Stimulated activated CD4-positive, alpha-beta T cell treated with anti-CD3 and anti-CD28 coated beads, Interleukin-1b, Interleukin-23, amount 100 ng/mL, for 1 hour (primary cell): ENCODE measurements at places on chromosomes 2 and 18.

GRCh38 chr2:158049129-158049855 lies 52.4 kb upstream of the UPP2 start:
- DNase-seq, result no peak

DNA sequence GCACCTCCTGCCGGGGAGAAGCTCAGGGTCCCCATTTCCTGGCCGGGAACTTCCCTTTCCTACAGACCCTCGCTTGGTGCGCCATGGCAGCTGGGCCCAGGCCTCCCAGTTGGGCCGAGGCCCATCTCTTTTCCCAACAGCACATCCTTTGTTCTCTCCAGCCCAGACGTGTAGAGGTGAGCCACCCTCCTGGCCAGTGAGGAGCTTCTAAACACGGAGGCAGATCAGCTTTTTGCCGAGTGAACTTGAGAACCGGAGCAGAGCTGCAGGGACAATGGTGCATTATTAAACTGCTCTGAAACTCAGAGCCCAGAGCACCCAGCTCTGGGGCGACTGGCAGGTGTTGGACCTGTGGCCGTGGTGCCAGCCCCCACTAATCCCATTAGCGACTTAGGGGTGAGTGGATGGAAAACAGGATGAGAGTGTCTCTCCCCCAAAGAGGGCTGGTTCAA lies 25.4 kb downstream of the SH3BP4 start:
- no peak for DNase-seq

GRCh38 chr2:47569658-47570475 lies 166.9 kb downstream of the MSH2 start:
- no peak for DNase-seq

GRCh38 chr2:144671695-144672455 lies 152.0 kb upstream of the ZEB2 start:
- DNase-seq, result no peak

DNA sequence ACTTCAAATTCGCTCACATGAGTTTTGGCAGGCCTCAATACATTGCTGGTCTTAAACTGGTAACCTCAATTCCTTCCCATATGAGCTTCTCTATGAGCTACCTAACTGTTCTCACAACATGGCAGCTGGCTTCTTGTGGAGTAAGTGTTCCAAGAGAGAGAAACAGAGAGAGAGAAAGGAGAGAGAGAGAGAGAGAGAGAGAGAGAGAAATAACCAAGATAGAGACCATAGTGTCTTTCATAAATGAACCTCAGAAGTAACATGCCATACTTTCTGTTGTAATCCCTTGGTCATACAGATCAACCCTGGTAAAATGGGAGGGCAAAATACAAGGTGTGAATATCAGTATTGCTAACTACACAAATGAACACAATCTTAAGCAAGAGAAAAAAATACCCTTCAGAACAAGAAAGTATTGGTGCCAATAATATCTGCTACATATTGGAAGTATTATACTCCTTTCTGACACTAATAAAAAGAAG lies 33.2 kb upstream of the UBE2E3 start:
- no peak for DNase-seq

GRCh38 chr2:36416370-36417165 lies 61.0 kb downstream of the CRIM1 start:
- DNase-seq, result no peak

DNA sequence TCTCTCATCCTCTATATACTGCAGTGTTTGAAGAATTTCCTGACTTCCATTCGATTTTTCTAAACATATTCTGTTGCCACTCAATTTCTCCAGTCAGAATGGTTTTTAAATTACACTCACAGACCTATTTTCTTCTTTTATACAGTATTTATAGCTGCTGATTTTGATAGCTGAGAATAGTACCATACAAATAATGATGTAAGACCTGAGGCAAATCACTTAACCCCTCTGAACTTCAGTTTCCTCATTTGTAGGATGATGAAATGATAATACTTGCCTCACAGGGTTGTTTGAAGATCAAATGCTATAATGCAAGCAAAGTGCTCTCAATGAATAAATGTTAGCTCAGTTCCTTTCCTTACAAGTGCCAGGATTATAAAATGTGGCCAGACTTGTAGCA lies 241.8 kb downstream of the CPS1 start:
- DNase-seq, result no peak

DNA sequence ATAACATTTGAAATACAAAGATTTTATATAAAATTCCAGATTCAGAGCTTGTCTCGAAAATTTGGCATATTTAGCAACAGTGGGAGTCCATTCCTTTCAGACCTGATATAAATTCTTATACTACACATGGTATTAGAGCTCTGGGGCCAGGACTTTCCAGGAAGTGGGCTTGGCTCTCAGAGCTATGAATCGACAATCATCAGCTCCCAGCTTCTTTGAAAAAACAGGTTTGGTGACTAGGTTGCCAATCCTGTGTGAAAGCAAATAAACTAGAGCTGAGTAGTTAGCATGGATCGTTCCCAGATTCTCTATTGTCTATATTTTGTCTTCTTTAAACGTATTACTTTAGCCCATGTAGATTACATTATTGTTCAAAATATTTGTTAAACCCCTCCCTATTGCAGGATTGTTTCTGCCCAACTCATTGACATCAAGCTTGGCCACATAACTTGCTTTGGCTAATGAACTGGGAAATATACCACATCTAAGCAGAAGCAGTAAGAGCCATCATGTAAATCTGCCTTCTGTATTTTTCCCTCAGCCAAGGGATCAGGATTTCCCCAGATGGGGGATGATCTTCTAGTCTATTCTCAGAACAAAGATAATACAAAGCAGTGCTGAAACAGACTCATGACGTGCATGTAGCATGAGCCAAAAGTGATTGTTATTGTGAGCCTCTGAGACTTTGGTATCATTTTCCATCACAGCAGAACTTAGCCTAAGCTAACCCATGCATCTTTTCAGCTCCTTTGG lies 105.4 kb downstream of the KCNH7 start:
- no peak for DNase-seq

DNA sequence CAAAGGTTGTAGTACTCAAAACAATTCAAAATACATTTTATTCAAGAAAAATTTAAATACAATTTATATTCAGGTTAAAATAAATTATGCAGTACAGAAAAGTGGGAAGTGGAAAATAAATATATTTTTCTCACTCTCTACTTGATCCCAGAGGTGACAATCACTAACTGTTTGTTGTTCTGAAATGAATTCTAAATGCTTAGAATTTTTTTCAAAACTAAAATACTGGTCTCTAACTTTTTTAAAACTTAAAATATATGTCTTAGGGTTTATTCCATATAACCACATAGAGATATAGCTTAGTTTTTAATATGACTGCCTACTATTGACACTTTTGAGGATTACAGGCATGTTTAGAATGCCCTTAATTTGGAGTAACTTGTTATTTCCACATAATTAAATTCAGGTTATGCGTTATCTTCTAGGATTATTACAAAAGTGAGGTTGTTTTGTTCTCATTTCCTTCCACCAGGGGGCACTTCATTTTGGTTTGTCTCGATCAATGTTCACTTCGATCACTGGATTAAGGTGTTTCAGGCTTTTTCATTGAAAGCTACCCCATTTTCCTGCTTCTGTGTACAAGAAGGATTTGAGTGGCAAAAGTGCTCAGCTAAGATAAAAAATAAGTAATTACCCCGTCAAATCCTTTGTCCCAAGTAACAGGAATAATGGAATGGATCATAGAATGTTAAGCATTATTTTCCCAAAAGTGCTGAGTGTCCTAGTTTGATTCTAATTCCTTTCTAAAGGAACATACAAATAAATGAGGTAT lies 27.1 kb upstream of the TFPI start:
- DNase-seq, result no peak

DNA sequence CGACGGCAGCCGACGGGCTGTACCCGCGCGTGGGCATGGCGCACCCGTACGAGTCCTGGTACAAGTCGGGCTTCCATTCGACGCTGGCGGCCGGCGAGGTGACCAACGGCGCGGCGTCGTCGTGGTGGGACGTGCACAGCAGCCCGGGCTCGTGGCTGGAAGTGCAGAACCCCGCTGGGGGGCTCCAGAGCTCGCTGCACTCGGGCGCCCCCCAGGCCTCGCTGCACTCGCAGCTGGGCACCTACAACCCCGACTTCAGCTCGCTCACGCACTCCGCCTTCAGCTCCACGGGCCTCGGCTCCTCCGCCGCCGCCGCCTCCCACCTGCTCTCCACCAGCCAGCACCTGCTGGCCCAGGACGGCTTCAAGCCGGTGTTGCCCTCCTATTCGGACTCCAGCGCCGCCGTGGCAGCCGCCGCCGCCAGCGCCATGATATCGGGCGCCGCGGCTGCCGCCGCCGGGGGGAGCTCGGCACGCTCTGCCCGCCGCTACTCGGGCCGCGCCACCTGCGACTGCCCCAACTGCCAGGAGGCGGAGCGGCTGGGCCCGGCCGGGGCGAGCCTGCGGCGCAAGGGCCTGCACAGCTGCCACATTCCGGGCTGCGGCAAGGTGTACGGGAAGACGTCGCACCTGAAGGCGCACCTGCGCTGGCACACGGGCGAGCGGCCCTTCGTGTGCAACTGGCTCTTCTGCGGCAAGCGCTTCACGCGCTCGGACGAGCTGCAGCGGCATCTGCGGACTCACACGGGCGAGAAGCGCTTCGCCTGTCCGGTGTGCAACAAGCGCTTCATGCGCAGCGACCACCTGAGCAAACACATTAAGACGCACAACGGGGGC lies 2.0 kb downstream of the SP9 start:
- no peak for DNase-seq

- DNase-seq, result no peak
Measured at GRCh38 chr18:76528477-76529432, 33.7 kb upstream of the ZNF516 start.

- no peak for DNase-seq
Measured at GRCh38 chr18:49784427-49785185, 28.7 kb downstream of the ACAA2 start.

- no peak for DNase-seq
Measured at GRCh38 chr2:33126552-33126951, 179.8 kb downstream of the LTBP1 start.

DNA sequence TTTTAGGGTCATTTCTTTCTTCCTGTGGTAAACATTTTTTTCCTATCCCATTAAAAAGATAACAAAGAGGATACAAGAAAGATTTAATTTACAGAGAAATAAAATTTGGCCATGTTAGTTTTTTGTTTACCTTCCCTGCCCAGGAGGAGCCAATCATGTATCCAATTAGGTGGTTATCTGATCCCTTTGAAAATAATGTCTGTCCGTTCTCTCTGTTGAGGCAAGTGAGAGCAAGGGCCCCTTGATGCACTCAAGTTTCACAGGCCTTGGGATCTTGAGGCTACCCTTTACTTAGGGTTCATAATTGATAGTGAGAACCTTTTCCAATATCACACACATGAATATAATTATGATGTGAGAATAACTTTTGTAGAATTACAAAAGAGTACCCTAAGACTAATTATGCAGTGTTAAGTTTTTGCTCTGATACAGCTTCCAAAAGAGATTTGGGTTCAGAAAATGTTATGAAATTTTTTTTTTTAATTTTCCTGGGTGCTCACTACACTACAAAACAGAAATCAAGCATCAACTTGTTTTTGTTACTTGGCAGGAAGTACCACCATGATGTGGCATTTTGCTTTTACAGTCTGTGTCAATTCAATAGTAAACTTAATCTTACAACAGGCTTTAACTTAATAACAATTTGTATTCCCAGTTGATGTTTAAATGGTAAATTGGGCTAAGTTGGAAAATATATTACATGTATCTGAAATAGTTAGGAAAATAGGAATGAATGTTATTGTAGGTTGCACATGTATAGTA lies 42.0 kb downstream of the AFTPH start:
- no peak for DNase-seq

DNA sequence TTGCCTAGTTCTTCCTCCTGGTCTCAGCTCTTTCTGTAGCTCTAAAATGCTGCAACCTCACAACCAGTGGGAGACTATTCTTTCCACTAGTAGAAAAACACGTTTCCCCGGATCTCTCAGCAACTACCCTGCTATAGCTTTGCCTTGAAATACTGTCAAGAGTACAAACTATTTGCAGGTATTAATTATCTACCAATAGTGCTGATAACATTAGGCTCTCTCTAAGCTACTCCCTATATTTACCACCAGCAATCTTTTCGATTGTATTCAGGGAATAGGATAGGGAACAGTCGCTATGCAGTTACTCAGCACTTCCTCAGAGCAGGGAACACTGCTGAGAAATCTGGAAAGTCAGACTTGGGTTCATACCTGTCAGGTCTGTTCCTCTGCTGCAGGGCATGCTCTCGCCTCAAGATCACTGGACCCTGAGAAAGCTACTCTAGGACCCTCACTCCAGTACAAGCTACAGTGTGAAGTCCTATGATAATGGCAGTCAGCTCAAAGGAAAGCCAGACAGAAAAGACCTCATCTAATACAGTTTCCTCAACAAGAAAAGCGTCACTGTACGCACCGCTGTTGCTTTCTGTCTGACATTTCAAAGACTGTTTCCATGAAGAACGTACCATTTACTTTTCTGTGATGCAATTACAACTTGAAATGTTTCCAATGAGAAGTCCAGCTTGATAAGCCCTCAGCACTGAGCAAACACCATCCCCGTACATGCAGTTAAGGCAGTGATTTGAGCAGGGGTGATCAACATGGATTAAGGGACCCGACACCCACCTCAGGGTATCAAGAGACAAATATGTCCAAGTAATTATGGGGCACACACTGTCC lies 22.7 kb downstream of the GDF7 start:
- no peak for DNase-seq

DNA sequence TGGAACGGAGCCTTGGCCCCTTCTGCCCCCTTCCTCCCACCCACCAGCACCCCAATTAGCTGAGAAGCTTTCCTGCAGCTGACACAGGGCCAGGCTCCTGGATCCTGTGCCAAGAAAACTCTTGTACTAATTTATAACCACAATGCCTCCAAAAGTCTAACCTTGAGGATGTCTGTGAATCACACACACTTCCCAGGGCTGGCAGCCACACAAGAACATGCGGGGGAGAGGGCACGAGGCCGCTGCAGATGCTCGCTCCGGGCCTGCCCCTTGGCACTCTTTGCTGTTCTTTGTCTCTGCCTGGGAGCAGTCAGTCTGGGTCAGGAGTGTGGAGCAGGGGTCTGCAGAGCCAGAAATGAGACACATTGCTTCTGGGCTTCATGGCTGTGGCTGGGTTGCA lies 62.7 kb upstream of the KIF5C start:
- no peak for DNase-seq

DNA sequence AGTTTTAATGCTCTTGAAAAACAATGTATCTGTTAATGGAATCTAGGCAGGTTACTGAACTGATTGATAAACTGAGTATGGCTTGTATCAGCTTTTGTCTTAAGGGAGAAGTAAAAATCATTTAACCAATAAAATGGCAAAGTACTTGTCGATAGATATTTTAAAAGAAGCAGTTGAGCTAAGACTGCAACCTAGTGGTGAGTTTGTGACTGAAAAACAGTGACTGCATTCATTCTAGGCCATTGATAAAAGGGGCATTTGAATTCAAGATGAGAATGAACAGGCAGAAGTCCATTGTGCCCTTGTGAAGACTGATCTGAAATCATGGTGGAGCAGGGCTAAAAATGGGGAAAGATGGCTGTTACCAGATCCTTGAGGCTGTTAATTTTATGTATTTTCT lies 59.4 kb upstream of the MSTN start:
- no peak for DNase-seq
